ENCODE measurements at places on chromosomes 11 and 22.

GRCh38 chr11:15958910-15959309 lies 397.4 kb downstream of the SOX6 start:
- DNase-seq = no peak

DNA sequence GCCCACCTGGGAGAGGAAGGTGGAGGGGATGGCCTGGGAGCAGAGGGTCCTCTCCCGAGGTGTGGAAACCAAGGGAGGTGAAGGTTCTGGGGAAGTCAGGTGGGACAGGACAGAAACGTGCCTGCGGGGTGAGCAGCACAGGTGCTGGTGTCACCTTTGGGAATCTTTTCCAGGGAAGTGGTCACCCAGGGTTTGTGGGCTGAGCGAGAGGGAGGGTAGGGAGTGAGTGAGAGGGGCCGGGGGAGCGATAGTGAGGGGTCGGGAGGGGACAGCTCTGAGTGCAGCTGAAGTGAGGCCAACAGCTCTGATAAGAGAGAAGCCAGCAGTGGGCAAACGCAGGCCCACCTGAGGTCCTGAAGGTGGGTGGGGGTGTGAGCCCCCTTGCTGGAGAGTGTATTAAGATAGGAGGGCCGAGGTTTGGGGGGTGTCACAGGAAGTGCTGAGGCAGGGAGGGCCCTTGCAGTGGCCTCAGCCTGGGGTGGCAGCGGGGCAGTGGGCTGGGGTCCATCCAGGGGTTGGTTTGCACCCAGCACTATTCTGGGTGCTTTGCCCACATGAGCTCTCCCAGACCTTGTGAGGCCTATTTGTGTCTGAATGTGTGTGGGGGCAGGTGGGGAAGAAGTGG lies 1.6 kb upstream of the SHANK3 start:
- no peak for DNase-seq

DNA sequence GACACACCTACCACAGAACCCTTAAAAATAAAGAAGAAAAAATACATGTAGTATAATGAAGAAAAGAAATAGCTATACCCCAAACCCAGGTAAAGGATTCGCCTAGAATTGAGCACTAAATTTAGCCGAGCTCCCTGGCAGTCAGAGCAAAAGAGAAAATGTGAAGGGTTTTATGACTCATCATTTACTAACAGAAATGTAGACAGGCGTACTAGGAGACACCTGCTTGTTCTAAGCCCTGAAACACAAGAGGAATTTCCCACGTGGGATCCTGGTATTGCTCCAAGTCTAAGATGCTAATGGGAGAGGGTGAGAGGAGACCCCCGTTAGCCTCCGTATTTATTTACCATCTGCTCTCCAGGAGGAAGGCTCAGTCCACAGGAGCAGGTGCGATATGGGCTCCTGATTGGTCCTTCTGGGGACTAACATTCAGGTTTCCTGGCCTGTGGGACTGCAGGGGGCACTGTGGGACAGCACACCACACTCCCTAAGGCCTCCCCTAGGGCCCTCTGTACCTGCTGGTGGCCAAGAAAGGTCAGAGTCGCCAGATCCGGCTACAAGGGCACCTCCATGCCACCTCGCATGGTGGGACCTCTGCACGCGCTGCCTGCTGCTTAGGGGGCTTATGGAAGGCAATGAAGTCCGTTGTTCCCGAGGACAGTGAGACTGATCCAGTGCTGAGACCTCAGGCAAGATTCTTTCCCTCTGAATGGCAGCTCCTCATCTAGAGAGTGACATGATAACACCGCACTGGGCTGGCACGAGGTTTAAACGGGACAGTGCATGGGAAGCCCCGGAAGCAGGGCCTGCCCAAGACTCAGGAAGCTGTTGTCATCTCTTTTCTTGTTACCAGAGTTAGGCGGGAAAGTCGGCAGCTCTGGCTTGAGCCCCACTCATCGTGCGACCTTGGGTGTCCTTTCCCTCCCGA lies 25.8 kb downstream of the KCNC1 start:
- DNase-seq = peak; percentile 22

DNA sequence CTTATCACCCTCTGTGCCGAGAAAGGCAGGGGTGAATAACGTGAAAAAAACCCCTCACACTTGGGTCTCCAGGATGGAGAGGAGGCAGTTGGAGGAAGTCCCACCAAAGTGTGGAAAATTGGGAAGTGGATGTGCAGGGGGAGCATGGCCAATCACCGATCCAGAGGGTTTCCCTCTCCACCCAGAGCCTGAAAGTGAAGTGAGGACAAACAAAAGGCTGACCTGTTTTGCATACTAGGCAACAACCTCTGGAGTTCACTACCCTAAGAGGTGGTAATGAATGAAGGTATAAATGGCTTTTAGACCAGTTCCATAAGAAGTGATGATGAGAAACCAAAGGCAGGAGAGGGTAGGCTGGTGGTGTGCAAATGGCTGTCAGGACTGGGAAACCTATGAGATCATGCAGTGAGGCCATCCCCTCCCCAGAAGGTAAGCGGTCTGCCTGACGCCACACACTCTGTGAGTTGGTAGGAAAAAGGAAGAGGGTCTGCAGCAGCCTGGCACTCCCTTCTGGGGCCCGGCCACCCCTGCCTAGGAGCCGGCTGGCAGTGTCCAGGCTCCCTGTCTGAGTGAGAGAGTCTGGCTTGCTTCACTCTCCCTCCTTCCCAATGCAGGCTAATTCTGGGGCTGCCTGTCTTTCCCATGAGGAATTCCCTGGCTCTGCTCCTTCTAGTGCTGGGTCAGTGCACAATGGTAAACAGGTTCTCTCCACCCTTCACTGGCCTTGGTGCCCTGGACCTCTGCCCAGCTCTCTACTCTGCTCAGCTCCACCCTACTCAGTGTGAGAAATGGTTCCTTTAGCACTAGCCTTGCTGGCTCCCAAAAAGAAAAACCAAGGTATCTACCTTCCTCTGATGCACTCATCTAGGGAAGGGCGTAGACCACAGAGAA lies 15.6 kb downstream of the TBC1D10A start:
- peak; percentile 84 for DNase-seq

DNA sequence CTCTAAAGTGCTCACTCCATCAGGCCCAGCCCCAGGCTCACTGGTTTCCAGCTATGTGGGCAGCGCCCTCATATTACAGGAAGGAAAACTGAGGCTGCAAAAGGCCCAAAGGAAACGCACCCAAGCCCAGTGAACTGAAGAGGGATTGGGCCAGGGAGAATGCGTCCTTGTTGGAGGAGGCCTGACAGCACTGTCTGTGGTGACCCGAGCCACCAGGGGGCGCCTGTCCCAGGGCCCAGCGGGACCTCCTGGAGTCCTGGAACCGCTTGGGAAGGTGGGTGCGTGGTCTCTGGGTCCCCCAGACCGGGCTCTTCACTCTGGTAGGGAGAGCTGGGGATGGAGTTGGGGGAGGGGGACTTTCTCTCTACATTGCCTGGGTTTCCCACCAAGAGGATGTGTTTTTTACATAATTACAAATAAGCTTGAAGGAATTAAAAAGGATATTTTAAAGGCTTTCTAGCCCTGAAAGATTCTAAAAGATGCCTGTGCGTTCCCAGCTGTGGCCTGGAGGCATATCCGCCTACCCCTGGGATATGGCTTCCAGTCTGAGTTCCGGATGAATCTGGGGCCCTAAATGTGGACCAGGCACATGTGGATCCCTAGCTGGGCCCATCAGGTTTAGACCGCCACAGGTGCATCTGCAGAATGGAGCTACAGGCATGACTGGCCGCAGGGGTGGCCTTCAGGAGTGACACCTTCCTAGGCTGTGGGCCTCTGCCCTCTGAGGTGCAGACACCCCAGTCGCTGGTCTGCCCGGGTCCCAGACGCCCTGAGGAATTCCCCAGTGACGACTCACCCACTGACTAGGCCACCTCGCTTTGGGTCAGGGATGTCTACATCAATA lies 4.2 kb downstream of the SPI1 start:
- peak; percentile 62 for DNase-seq
